ENCODE measurements at places on chromosomes 12 and 14. TPM values are rescaled to one million over a fixed set of nuclear protein-coding genes. Genes with fewer than 3 reads are reported as not detected.

TAMALIN gene
- 9.0 TPM for total RNA-seq

CCER1 gene
- not detected for total RNA-seq

MGAT4C gene
- total RNA-seq = under 0.01 TPM

IFT43 gene
- 27.1 TPM for total RNA-seq

ZNF891 gene
- 1.1 TPM for total RNA-seq

GPR132 gene
- total RNA-seq = not detected

FAR2 gene
- 14.4 TPM for total RNA-seq

PXMP2 gene
- 6.5 TPM for total RNA-seq

OR9K2 gene
- not detected for total RNA-seq

FITM1 gene
- not detected for total RNA-seq

ZCRB1 gene
- 22.6 TPM for total RNA-seq

ISM2 gene
- 3.1 TPM for total RNA-seq

FOXN4 gene
- not detected for total RNA-seq

STXBP6 gene
- 7.7 TPM for total RNA-seq

ALDH2 gene
- 23.7 TPM for total RNA-seq

DNAI7 gene
- total RNA-seq = 0.28 TPM

ISCU gene
- 109 TPM for total RNA-seq

FOXG1 gene
- total RNA-seq = under 0.01 TPM

CYP27B1 gene
- 0.19 TPM for total RNA-seq

EAPP gene
- total RNA-seq = 52.7 TPM

BMP4 gene
- total RNA-seq = 10.7 TPM

KCNC2 gene
- not detected for total RNA-seq

TAC3 gene
- not detected for total RNA-seq

TAS2R14 gene
- 3.7 TPM for total RNA-seq

DEPDC4 gene
- total RNA-seq = 1.7 TPM

NUBPL gene
- total RNA-seq = 8.7 TPM

OR6C2 gene
- total RNA-seq = not detected

CACNA1C gene
- 5.9 TPM for total RNA-seq

FLRT2 gene
- total RNA-seq = 1.7 TPM

KRT6C gene
- not detected for total RNA-seq

DAO gene
- not detected for total RNA-seq

DDHD1 gene
- 18.9 TPM for total RNA-seq

COX8C gene
- not detected for total RNA-seq

PTGER2 gene
- total RNA-seq = 5.2 TPM

GPR68 gene
- total RNA-seq = 0.96 TPM

Data from regular cardiac myocyte (primary cell).